ENCODE measurements at places on chromosomes 3 and 15.

GRCh38 chr3:139127101-139127500 lies 82.4 kb upstream of the PRR23C start:
- no peak overlapping the region for H3K4me3 ChIP-seq
- H3K27me3 ChIP-seq = peaks cover 3% of the 10 kb centered on the region
- H3K27ac ChIP-seq = no peak overlapping the region
- H3K36me3 ChIP-seq = no peaks in the 10 kb centered on the region
- H3K4me1 ChIP-seq = peaks cover 1% of the 10 kb centered on the region

GRCh38 chr15:67481680-67482079 lies 39.3 kb upstream of the C15orf61 start:
- peaks cover 5% of the 10 kb centered on the region for H3K36me3 ChIP-seq
- H3K27me3 ChIP-seq = peaks cover 2% of the 10 kb centered on the region
- H3K4me3 ChIP-seq = no peak overlapping the region
- no peak for DNase-seq
- no peak overlapping the region for H3K27ac ChIP-seq

DNA sequence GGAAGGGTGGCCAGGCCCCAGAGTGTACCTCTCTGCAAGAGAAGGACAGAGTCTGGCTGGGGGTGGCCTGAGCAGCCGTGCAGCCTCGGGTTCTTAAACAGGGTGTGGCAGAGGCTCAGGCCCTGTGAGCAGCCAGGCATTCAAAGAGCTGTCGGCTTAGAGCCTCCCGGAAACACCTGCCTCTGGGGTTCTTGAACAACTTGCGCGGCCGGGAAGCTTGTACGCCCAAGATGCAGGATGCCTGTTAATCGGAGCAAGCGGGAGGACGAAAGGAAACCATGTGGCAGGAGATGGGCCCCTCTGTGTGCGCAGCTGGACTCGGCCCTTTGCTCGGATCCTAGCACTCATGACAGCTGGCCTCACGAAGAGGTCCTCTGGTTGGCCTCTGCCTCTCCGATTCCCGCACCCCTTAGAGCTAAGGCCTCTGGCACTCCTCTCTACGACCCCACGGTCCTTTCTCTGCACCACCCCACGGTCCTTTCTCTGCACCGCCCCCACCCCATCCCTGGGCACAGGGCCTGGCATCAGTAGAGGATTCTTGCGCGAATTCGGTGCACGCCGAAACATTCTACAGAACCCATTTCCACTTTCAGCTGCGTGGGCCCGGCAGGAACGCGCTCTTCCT lies 23.9 kb upstream of the TXNRD3 start:
- H3K4me1 ChIP-seq = peaks cover 17% of the 10 kb centered on the region
- peak overlapping the region; percentile 45 for H3K4me3 ChIP-seq
- no peaks in the 10 kb centered on the region for H3K36me3 ChIP-seq

- H3K27me3 ChIP-seq = peaks cover 4% of the 10 kb centered on the region
- H3K27ac ChIP-seq = peak overlapping the region; percentile 80
- H3K4me3 ChIP-seq = peak overlapping the region; percentile 88
- peaks cover 4% of the 10 kb centered on the region for H3K4me1 ChIP-seq
Measured at GRCh38 chr15:55589287-55589686, 1.1 kb upstream of the PYGO1 start.

- H3K27me3 ChIP-seq = peaks cover 8% of the 10 kb centered on the region
- DNase-seq = no peak
- H3K27ac ChIP-seq = peak overlapping the region; percentile 62
- H3K4me1 ChIP-seq = peaks cover 43% of the 10 kb centered on the region
- no peaks in the 10 kb centered on the region for H3K36me3 ChIP-seq
Measured at GRCh38 chr3:16374047-16374934, 109.3 kb downstream of the OXNAD1 start.

DNA sequence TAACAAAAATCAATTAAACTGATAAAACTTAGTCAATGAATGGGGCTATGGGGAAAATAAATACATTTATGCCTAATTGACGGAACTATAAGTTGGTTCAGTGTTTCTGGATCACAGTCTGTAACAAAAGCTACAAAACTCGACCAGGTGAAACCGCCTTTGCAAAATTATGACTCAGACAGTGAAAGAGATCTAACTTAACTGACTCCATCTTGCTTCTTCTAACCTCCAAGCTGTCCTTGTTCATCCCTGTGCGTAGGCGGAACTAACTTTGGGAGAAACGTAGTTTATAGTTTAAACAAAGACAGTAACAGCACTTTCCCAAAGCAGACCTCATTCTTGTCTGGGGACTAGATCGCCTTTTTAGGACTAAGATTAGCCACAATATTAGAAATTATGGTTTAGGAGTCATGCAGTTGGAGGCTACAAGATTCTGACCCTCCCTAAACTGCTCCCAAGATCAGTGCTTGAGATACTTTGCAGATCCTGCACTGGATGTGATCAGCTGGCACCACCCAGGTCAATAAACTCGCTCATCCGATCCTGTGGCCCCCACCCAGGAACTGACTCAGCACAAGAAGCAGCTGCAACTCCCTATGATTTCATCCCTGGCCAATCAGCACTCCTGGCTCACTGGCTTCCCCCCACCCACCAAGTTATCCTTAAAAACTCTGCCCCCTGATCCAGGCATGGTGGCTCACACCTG lies 7.2 kb upstream of the MFGE8 start:
- DNase-seq = no peak
- no peaks in the 10 kb centered on the region for H3K4me1 ChIP-seq

DNA sequence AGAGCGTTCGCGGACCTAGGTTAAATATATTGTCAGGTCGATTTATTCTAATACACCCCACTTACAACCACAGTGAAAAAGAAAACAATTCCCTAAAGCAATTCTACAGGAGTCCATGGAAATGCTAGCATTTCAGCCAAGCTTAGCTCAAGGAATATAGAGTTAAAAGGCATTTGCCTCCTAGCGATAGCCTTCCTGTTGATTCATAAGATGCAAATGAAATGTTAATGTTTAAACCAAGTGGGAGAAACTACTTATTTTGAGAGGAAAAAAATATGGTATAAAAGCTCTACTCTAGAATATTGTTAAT lies 1.7 kb upstream of the ALCAM start:
- H3K4me1 ChIP-seq = peaks cover 15% of the 10 kb centered on the region
- peak overlapping the region; percentile 93 for H3K4me3 ChIP-seq
- no peaks in the 10 kb centered on the region for H3K36me3 ChIP-seq
- H3K27me3 ChIP-seq = peaks cover 16% of the 10 kb centered on the region

DNA sequence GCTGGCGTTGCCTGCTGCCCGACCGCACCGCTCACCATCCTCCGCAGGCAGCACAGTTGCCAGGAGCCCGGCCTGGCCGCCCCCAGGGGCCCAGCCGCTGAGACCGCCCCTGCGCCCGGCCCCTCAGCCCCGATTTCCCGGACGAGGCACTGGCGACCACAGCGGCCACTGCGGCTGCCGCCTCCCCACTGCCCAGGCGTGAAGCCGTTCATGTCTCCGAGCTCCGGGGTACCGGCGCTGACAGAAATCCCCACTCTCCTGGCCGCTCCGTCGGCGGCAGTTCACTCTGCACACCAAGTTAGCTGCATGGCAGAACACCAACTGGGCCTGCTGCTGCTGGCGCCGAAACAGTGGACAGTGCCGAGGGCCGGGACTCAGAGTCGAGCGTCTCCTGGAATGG lies 8.5 kb downstream of the SELENOT start:
- no peak for DNase-seq
- no peak overlapping the region for H3K27ac ChIP-seq
- no peak overlapping the region for H3K4me3 ChIP-seq
- H3K4me1 ChIP-seq = peaks cover 10% of the 10 kb centered on the region
- H3K36me3 ChIP-seq = peaks cover 5% of the 10 kb centered on the region

- no peak overlapping the region for H3K27ac ChIP-seq
- no peaks in the 10 kb centered on the region for H3K36me3 ChIP-seq
- peaks cover 8% of the 10 kb centered on the region for H3K27me3 ChIP-seq
- peaks cover 2% of the 10 kb centered on the region for H3K4me1 ChIP-seq
- no peak overlapping the region for H3K4me3 ChIP-seq
Measured at GRCh38 chr3:12449889-12450682, 34.2 kb upstream of the TSEN2 start.

GRCh38 chr3:178233371-178234071 lies 302.7 kb upstream of the KCNMB2 start:
- no peaks in the 10 kb centered on the region for H3K27me3 ChIP-seq
- DNase-seq = no peak
- H3K4me1 ChIP-seq = peaks cover 19% of the 10 kb centered on the region
- H3K27ac ChIP-seq = peak overlapping the region; percentile 75

- no peak overlapping the region for H3K4me3 ChIP-seq
- H3K4me1 ChIP-seq = no peaks in the 10 kb centered on the region
- DNase-seq = no peak
Measured at GRCh38 chr3:53511246-53511645, 16.8 kb downstream of the CACNA1D start.

GRCh38 chr3:146781059-146781458 lies 175.9 kb upstream of the PLSCR5 start:
- H3K36me3 ChIP-seq = no peaks in the 10 kb centered on the region
- H3K4me1 ChIP-seq = peaks cover 5% of the 10 kb centered on the region
- no peak overlapping the region for H3K27ac ChIP-seq
- H3K27me3 ChIP-seq = no peaks in the 10 kb centered on the region
- no peak for DNase-seq
- no peak overlapping the region for H3K4me3 ChIP-seq

GRCh38 chr3:197525706-197526105 lies 30.1 kb downstream of the BDH1 start:
- peaks cover 9% of the 10 kb centered on the region for H3K36me3 ChIP-seq
- no peak overlapping the region for H3K4me3 ChIP-seq
- DNase-seq = no peak
- H3K27me3 ChIP-seq = peaks cover 25% of the 10 kb centered on the region
- no peak overlapping the region for H3K27ac ChIP-seq

DNA sequence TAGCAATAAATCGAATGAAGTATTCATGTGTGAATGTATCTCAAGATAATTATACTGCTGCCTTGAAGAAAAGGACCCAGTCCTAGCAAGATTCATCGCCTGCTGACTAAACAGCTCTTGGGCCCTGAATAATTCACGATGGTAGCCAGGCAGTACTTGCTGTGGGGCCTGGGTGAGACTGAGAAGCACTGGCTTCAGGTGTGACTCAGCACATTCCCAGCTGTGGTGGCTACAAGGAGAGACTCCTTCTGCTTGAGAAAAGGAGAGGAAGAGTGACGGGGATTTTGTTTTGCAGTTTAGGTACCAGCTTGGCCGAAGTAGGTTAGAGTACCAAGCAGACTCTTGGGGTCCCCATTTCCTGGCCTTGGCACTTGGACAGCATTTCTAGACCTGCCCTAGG lies 47.6 kb upstream of the CD200R1L start:
- H3K36me3 ChIP-seq = peaks cover 4% of the 10 kb centered on the region
- DNase-seq = no peak
- no peak overlapping the region for H3K4me3 ChIP-seq
- peaks cover 3% of the 10 kb centered on the region for H3K4me1 ChIP-seq
- H3K27ac ChIP-seq = no peak overlapping the region
- H3K27me3 ChIP-seq = no peaks in the 10 kb centered on the region

DNA sequence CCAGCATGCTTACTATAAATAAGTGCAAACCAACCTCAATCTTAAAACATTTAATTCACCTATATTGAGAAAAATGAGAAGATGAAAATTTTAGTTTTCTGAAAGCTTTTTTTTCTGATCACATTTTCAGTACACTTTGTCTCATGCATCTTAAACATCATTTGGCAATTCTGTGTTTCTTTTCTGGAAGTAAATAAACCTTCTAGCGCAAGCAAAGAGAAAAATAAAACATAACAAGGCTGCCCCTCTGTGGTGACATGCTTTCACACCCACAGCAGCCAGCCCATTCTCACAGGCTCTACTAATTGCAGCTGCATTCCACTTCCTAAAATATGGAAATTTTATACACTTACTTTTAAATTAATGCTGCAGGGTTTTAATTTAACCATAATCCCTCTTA lies 90.1 kb downstream of the NEK10 start:
- peaks cover 2% of the 10 kb centered on the region for H3K4me1 ChIP-seq
- no peak overlapping the region for H3K4me3 ChIP-seq
- no peak overlapping the region for H3K27ac ChIP-seq
- no peaks in the 10 kb centered on the region for H3K36me3 ChIP-seq

- no peak overlapping the region for H3K27ac ChIP-seq
- H3K27me3 ChIP-seq = no peaks in the 10 kb centered on the region
- no peak overlapping the region for H3K4me3 ChIP-seq
- DNase-seq = no peak
Measured at GRCh38 chr15:90478846-90479481, 50.8 kb upstream of the CRTC3 start.

All from glutamatergic neuron (in vitro differentiated cells).